Globus pallidus (tissue), 1 donor: ENCODE measurements at places on chromosomes 2 and 18.

- DNase-seq, result no peak
These were observed 778 bp downstream of the BBS5 start for GRCh38 chr2:169480079-169480465.

GRCh38 chr2:126981476-126981875 lies 82.8 kb downstream of the TEX51 start:
- DNase-seq, result no peak

- no peak for DNase-seq
These were observed 13.4 kb upstream of the HPCAL1 start for GRCh38 chr2:10289352-10289751.

DNA sequence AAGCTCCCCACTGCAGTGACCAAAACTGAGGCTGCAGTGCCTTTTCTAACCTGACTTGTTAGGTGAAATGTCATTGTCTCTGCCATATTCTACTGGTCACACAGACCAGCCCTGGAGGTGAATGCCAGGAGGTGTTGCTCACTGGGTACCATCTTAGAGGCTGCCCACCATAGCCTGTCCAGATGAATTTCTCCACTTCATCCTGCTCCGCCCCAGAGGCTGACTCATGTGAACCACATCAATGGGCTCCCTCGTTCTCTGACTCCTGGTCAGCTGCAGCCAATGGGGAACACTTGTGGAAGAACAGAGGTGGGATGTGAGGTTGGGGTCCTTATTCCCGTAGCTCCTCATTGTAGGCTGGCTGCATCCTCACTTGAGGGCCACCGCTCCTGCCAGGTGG lies 3.4 kb upstream of the NARS1 start:
- DNase-seq, result no peak

DNA sequence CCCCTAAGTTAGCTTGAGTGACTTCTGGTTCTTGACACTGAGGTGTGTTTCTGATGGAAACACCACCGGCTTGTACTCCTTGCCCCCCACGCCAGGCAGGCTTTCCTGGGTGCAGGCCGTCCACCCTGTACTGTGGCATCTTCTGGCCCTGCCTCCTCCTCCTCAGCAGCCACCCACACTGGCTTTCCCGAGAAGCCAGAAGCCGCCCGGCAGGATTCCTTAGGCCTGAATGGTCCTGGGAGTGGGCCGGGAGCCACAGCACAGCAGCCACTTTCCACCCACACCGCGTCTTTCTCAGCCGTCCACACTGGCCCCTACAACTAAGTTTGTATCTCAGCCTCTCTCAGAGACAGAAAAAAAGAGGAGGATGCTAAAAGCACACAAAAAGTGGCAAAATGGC lies 2.1 kb upstream of the HSBP1L1 start:
- no peak for DNase-seq

GRCh38 chr2:5515693-5516092 lies 176.5 kb upstream of the SOX11 start:
- no peak for DNase-seq

- DNase-seq, result no peak
These were observed 805.1 kb downstream of the RNF144A start for GRCh38 chr2:7722212-7722910.

DNA sequence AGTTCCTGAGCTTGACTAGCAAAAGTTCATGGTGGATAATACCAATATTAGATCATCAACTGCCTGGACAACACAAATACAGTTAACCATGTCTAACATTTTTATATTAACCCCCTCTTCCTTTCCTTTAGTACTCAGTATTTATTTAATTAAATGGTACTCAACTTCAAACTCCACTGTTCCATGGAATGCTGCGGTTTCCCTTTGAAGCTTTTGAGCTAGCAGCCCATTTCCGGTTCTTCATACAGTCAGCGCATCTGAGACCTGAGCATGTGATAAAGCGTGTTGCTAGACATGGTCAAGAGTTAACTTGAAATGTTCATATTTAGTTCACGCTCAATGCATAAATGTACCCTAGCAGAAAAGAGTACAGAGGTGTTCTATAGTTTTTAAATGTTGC lies 278.4 kb downstream of the ALPK2 start:
- DNase-seq, result no peak

GRCh38 chr2:53877556-53877955 lies 17.8 kb upstream of the GPR75 start:
- DNase-seq, result no peak

DNA sequence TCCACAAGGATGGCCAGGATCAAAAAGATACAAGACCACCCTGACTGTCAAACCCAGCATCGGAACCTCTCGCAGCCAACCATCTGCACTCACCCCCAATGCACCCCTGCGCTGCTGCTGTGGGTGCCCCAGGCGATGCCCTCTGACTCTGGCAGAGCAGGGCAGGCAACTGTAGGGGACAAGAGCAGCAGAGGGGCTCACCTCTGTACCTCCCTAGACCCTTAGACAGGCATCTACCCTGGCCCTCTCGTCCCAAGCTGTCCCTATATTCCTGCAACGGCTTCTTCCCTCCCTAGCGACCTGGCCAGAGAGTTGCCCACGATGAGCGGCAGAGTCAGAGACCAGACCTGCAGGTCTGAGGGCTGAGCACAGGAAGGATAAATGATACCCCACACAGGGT lies 128.2 kb downstream of the HDAC4 start:
- no peak for DNase-seq
